ENCODE measurements at places on chromosomes 2 and 18. TPM values are rescaled to one million over a fixed set of nuclear protein-coding genes. Genes with fewer than 3 reads are reported as not detected.

DNA sequence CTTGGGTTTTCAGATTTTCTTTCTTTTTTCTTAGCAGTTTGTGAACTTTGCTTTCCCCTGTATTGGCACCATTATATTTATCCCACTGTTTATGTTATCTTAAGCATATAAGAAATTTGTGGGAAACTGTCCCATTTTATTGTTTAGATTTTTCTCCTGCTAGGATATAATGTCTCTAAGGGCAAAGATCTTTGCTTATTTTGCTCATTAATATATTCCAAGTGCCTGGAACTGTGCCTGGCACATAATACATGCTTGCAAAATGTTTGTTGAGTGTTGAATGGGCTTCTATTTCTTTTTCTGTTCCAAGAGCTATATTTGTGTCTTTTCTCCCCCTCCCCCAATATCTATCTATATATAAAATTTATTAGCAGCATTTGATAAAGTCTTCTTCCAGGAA, 5.4 kb downstream of the EPC2 start:
- H3K27ac ChIP-seq: no peak overlapping the region
- no peak for DNase-seq
- no peaks in the 10 kb centered on the region for H3K27me3 ChIP-seq
- H3K4me3 ChIP-seq: no peak overlapping the region

- no peaks in the 10 kb centered on the region for H3K27me3 ChIP-seq
- DNase-seq: no peak
- H3K4me1 ChIP-seq: no peaks in the 10 kb centered on the region
- no peak overlapping the region for H3K4me3 ChIP-seq
Measured at GRCh38 chr2:172311921-172312345, 115.5 kb upstream of the ITGA6 start.

GRCh38 chr2:217939629-217940245, 63.1 kb downstream of the TNS1 start:
- H3K27ac ChIP-seq: no peak overlapping the region
- peaks cover 75% of the 10 kb centered on the region for H3K4me1 ChIP-seq
- DNase-seq: no peak
- H3K4me3 ChIP-seq: no peak overlapping the region

- no peaks in the 10 kb centered on the region for H3K27me3 ChIP-seq
- no peak overlapping the region for H3K27ac ChIP-seq
- no peaks in the 10 kb centered on the region for H3K4me1 ChIP-seq
- no peak for DNase-seq
- no peaks in the 10 kb centered on the region for H3K36me3 ChIP-seq
Measured at GRCh38 chr2:40266201-40266600, 185.7 kb downstream of the SLC8A1 start.

NAB1 gene
- total RNA-seq: 44.1 TPM

DNA sequence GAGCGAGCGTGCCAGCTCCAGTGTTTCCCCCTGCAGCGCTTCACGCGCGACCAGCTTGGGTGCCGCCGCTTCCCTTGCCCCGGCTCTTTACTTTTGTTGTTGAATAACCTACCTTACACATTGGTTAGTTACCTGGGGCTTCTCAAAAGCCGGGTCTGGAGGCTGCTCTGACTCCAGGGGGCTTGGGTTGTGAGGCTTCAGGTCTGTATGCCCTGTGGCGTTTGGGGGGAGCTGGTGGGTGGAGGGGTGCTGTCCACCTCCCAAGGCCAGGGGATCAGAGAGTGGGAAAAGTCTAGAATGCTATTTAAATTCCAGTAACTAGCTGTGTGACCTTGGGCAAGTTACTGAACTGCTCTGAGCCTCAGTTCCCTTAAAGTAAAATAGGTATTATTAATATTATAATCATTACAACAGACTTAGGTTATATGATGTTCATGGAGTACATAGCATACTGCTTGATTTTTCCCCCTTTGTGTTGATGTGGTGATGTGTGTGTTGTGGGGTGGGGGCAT, 770 bp downstream of the LYPD6B start:
- peak overlapping the region; percentile 59 for H3K4me3 ChIP-seq
- no peaks in the 10 kb centered on the region for H3K36me3 ChIP-seq
- no peak for DNase-seq
- H3K4me1 ChIP-seq: 0 out of 2 replicates have a peak, but pooled peaks cover 3% of the 10 kb centered on the region
